ENCODE measurements at places on chromosomes 7 and 10. TPM values are rescaled to one million over a fixed set of nuclear protein-coding genes. Genes with fewer than 3 reads are reported as not detected.

DNA sequence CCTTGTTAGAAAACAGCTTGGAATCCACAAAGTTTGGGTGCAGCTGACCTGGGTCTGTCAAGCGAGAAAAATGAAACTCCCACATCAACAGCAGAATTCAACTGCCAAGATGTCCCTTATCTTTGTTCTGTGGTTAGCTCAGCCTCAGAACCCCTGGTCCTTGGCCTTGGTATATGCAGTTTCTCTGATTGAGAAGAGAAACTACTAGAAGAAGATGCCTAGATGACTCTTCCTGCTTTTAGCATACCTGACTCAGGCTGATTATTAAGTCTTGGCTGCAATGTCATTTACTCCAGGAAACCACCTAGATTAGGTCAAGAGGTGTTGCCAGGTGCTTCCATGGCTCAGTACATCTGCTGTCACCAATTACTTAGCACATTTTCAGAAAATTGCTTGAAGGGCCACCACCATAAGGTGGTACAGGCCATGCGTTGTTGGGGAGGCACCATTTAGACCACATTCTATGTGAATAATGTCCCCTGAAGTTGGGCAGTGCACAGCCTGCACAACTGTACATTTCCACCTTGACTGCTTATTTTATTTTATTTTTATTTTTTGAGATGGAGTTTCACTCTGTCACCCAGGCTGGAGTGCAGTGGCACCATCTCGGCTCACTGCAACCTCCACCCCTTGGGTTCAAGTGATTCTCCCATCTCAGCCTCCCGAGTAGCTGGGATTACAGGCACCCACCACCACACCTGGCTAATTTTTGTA, 59.4 kb upstream of the ZNF438 start:
- no peak for DNase-seq

The HHEX gene
- 9.8 TPM for total RNA-seq

The ABLIM1 gene
- 126 TPM for total RNA-seq

DNA sequence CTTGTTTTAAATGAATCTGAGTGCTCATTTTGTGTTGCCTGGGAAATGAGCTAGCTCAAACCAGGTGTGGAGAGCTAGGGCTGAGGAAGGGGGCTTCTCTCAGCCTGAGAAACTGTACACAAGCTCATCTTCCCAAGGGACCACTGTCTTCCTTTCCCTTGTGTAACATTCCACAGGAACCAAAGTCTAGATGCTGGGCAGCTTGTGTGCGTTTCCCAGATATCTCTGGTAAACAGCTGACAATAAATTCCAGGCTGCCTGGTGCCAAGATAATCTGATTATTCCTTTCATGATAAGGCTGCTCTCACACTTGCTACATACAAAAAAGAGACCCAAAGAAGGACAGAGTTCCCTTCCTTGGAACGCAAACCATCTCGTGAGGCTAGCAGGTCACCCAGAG, 33.1 kb upstream of the MKLN1 start:
- DNase-seq = no peak

GRCh38 chr10:104766341-104766740, 125.3 kb downstream of the SORCS3 start:
- no peak for DNase-seq

The BICC1 gene
- total RNA-seq = 14.8 TPM

The CYP3A5 gene
- total RNA-seq = 7.7 TPM

- DNase-seq = no peak
These were observed 60.9 kb upstream of the COL1A2 start for GRCh38 chr7:94333810-94334209.

- no peak for DNase-seq
These were observed 44.8 kb upstream of the ELFN1 start for GRCh38 chr7:1624999-1625927.

The SAP25 gene
- total RNA-seq = 1.7 TPM

- DNase-seq = no peak
These were observed 21.1 kb upstream of the FOXI2 start for GRCh38 chr10:127715782-127716378.

The SLC35B4 gene
- total RNA-seq = 9.9 TPM

DNA sequence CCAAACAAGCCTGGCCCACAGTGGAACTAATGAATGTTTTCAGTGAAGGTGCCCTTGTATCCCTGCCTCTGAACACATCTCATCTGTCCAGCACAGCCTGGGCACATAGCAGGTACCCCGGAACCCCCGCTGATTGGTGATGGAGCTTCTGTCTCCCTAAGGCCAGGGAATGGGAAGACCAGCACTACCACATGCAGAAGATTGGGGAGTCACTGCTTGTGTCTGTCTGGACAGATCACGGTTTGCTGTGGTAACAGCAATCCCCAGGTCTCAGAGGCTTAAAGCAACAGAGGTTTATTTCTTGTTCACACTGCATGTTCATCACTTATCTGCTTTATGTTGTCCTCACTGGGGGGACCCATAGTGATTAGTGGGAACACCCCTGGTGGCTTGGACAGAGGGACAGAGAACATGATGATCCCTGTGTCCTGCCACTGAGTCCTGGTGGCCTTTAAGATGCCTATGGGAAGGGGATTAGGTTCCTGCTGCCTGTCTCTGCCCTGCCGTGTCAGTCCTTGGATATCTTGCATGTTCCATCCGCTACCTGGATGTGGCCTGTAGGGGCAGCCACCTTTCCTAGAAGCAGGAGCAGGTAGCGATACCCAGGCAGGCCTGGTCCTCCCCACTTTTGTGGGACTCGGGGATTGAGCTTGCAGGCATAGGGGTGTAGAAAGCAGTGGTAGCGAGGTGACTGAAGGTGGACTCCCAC, 3.6 kb downstream of the TSPAN14 start:
- no peak for DNase-seq

The CFAP70 gene
- 3.1 TPM for total RNA-seq

GRCh38 chr7:118153551-118154177, 30.3 kb upstream of the LSM8 start:
- DNase-seq = no peak

- DNase-seq = no peak
These were observed 57.6 kb upstream of the LMTK2 start for GRCh38 chr7:98049034-98049433.

The MSMB gene
- total RNA-seq = not detected

The ZNF736 gene
- 9.5 TPM for total RNA-seq

The SPDYE2B gene
- not detected for total RNA-seq

GRCh38 chr7:95893484-95893883, 121.1 kb downstream of the DYNC1I1 start:
- no peak for DNase-seq

DNA sequence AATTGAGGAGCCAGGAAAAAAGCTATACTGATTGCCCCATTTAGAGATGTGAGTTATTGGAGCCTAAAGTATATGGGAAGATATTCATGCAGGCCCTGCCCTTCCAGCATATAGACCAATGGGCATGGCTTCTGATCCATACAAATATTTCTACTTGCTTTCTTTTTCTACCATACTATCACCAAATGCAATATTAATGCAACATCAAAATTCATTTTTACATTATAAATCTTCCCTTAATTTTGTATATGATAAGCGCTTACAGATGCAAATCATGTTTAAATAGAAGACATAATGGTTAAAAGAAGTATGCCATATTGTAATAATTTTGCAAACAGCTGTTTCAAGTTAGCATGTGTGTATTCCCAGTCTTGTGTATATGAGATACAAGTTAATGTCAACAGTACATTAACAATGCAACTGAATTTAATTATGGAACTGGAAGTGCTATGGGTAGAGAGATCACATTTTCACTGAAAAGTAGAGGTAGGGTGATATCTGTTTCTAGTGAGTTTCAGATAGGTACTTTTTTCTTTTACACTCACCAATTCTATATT, 24.6 kb upstream of the WNT16 start:
- DNase-seq = no peak

DNA sequence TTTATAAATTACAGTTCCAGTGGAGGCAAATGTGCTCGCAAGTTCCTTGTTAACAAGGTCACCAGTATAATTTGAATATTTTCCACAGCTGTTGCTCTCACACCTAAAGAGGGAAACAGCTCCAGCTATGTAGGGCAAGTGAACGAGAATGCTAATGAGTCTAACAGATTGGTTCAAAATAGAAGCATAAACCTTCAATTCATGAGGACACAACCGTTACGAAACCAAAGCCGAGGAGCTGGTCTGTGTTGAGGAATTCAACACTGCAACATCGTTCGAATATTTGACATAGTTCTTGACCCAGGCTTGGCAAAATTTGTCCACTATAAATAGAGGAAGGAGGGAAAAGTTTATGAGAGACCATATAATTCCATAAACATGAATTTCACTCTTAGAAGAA, 161.3 kb downstream of the KLF6 start:
- DNase-seq = no peak

GRCh38 chr10:6465854-6466601, 114.0 kb downstream of the PRKCQ start:
- no peak for DNase-seq

DNA sequence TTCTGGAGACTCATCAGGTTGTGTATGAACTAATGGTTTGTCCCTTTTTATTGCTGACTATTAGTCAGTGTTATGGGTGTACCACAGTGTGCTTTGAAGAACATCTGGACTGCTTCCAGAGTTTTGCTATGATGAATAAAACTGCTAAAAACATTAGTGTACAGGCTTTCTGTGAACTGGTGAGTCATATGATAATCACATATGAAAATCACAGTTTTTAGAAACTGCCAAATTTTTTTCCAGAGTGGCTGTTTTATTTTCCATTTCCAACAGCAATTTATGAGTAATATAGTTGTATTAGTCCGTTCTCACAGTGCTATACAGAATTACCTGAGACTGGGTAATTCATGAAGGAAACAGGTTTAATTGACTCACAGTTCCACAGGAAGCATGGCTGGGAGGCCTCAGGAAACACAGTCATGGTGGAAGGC, 281.2 kb upstream of the VSTM2A start:
- DNase-seq = no peak

The CDC14C gene
- not detected for total RNA-seq

The ST8SIA6 gene
- 0.36 TPM for total RNA-seq

The MYL10 gene
- not detected for total RNA-seq

GRCh38 chr7:106377847-106378361, 93.1 kb upstream of the NAMPT start:
- no peak for DNase-seq

The SKIDA1 gene
- total RNA-seq = 1.4 TPM

DNA sequence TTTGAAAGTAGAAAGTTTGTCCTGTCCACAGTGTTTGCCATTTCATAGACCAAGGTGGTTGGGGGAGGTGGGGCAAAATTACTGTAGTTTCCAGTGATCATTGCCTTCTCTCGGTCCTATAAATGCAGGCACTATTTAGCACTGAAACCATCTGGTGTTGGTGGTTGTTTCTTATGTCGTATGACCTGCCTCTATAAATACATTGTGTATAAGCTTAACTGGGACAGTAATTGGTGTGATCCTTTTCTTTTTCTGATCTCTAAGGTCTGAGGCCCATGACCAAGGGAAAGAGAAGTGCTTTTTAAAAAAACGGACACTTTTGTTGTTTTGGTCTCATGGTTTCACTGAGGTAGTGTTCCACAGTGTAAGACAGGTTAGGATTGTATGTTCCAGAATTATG, 63.1 kb downstream of the AUTS2 start:
- no peak for DNase-seq

The TRPV5 gene
- total RNA-seq = not detected

DNA sequence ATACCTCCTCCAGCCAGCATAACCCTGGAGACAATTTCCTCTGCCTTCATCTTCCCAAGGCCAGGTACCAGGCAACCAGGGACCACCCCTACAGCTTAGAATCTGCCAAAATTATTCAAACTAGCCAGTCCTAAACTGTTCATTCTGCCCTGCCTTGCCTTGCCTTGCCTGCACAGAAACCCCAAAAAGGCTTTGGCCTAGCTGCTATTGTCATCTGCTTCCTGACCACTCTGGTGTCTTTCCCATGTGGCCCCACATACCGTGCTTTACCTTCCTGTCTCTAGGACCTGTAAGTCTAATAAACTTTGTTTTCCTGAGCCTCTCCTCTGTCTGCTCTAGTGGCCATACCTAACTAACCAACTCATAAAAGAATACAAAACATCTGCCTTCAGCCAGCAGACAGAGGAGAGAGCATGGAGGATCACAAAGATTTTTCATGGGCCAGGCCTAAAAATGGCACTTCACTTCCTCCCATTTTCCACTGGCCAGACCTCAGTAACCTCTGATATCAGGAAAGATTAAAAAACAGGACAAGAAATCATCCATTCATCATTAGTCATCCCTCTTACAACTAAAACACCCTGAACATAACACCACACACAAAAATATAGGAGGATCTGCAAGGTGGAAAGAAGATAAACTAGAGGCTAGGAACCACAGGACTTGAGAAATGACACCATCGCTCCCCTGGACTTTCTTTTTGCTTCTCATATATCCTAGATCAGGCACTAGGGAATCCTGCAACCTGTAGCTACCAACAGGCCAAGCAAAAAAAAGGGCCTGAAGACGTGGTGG, 51.5 kb downstream of the IMMP2L start:
- DNase-seq = no peak

- no peak for DNase-seq
These were observed 4.4 kb downstream of the IFIT3 start for GRCh38 chr10:89332123-89332633.

The BAMBI gene
- 11.4 TPM for total RNA-seq

GRCh38 chr7:5634107-5634950, 147.1 kb downstream of the RNF216 start:
- DNase-seq = no peak

- DNase-seq = no peak
These were observed 11.3 kb downstream of the STARD3NL start for GRCh38 chr7:38189231-38189938.

GRCh38 chr7:101468546-101469275, 106.0 kb downstream of the COL26A1 start:
- DNase-seq = no peak

GRCh38 chr7:47394751-47395252, 187.1 kb downstream of the TNS3 start:
- no peak for DNase-seq

The NEUROG3 gene
- 0.60 TPM for total RNA-seq

- DNase-seq = no peak
These were observed 898.1 kb downstream of the XPNPEP1 start for GRCh38 chr10:109025172-109025571.

DNA sequence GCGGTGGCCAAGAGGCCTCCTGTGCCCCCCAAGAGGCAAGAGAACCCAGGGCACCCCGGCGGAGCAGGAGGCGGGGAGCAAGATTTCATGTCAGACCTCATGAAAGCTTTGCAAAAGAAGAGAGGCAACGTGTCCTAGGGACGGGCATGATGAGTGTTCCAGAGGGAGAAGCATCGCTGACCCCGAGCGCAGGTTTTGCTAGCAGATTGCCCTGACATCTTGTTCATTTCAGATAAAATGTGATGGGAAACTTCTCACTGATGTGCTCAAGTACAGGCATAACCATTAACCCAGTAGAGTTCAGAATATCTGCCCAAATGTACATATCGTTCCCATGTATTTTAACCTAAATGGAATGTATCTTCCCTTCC, 129.2 kb downstream of the APBB1IP start:
- no peak for DNase-seq

DNA sequence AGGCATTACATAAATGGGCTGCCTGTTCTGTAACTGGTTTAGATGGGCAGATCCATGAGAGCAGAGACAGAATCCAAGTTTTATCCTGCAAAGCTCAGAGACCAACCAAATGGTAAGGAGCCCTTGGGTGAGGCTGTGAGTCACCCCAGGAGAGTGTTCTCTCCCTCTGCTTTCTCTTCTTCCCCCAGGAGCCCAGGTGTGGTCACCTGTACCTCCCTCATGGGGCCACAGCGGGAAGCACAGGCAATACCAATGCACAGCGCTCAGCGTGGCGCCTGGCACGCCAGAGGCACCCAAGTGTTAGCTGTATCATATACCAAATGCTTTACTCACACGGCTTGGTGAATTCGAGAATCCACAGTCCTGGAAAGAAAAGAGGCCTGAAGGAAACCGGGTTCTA, 39.4 kb downstream of the CTBP2 start:
- DNase-seq = no peak

Data from omental fat pad (tissue), 4 donors.